Muscle of arm (tissue), 14 donors: ENCODE measurements at places on chromosomes 11 and 22. TPM values are rescaled to one million over a fixed set of nuclear protein-coding genes. Genes with fewer than 3 reads are reported as not detected.

DNA sequence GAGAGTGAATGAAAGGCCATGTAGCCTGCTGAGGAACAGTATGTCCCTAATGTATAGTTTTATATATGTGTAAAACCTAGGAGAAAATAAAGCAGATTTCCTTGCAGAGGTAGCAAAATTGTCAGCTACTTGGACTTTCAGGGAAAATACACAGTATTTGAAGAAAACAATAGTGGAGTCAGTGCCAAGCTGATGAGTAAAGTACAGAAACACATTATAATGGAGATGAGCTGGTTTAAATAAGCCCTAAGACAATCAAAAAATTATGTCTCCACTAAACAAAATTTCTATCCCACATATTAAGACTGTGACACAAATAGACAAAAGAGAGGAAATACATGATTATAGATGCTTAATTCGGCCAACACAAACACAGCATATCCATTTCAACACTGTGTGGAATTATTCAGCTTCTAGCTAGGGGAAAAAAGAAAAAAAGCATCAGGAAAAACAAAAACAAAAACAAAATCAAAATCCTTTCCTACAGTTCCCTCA, 75.9 kb downstream of the MAML2 start:
- no peak for DNase-seq

DNA sequence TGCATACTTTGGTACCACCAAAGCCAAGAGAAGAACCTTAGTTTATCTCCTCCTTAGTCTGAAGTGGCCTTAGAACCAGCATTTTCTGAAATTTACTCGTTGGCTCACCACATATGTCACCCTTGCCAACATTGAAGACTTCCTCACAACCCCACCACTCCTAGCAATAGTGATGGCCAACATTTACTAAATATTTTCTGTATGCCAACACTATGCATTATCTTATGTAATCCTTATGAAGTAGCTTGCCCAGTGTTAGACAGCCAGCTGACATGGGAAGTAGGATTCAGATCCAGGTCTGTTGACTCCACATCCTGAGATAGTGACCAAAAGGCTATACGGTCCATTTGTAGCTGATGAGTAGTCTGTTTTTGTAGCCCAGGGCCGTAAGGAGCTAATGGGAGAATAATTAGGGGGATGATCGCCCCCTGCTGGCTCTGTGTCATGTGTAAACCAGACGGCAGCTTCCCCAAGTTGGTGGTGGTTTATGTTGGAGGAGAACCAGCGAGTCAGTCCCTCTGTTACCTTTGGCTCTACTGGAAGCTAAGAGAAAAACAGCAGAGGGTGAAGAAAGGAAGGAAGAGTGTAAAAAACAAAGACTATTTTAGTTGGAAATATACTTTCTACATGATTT, 120.5 kb upstream of the RASSF10 start:
- peak; percentile 79 for DNase-seq

DNA sequence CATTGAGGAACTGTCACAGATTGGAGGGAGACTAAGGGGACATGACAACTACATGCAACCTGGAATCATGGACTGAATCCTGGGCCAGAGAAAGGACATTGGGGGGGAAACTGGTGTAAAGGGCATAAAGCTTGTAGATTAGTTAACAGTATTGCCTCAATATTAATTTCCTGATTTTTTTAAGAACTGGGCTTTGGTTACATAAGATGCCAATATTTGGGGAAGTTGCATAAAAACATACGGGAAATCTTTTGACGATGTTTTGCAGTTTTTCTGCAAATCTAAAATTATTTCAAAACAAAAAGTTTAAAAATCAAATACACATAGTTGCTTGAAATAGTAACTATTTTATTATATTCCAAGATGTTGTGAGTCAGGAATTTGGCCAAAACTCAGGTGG, 2.9 kb upstream of the FOLR3 start:
- DNase-seq, result no peak

GRCh38 chr11:19800162-19800561, 87.5 kb downstream of the NAV2 start:
- no peak for DNase-seq

DNA sequence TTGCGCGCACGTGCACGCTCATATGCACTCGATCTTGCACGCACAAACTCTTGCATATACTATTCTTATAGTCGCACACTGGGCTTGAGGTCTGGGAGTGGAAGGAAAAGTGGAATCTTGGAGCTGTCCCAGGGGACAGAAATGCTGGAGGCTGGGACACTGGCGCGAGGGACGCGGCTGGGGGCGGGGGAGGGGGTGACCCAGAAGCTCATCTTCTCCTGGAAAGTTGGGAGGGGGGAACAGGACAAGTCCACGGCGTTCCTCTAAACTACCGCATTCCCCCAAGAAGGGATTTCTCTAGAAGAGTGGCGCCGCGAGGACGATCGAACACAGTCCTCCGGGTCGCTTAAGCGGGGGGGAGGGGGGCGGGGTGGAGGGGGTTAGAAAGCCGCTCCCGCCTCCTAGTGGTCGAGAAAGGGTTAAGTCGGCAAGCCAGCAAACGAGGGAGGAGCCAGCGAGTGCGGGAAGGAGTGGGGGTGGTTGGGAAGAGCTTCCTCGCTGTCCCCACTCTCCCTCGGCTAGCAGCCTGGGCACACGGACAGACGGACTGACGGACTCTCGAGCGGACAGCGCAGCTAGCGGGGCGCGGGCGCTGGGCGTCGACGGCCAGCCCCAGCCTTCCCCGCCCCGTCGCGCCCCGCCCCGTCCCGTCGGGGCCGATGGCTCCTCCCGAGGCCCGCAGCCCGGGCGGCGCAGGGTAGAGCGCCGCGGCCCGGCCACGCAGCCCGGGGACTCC, at the start of gene RTN4RL2:
TSS of gene RTN4RL2 (plus strand) at position 507 of the 736 bp plus-strand sequence. CDS start 338 bp downstream, outside the sequence.
- DNase-seq, result peak; percentile 48

- DNase-seq, result no peak
Observed at GRCh38 chr22:35115515-35115914, 49.6 kb downstream of the ISX start.

DNA sequence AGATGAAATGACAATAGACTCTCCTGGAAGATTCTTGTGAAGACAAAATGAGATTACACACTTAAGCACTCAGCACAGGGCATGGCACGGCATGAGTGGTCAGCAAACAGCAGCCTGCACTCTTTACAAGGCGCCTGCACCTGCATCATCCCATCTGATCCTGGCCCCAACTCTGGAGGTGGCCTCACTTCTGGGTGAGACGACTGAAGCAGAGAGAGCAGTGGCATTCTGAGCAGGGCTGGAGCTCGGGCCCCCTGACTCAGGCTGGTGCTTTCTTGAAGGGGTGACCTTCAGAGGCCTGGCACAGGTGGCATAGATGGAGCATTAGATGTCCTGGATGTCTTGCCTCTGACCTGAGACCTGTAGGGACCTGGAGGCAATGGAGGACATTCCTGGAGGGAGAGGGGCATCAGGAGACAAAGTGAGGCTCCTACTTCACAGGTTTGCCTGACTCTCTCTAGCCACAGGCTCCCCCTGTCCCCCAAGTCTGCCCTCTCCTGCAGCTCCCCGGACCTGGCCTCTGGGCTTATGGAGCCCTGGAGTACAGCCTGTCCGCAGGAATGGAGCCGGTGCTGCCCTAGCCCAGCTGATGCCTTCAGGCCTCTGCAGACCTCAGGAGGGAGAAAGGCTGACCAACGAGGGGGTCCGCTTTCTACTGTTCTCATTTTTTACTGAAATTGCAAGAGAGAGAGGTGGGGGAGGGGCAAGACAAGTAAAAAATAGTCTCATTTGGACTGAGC, 65.5 kb upstream of the THY1 start:
- DNase-seq, result no peak

GRCh38 chr11:118226296-118226695, 1.5 kb upstream of the JAML start:
- DNase-seq, result no peak

DNA sequence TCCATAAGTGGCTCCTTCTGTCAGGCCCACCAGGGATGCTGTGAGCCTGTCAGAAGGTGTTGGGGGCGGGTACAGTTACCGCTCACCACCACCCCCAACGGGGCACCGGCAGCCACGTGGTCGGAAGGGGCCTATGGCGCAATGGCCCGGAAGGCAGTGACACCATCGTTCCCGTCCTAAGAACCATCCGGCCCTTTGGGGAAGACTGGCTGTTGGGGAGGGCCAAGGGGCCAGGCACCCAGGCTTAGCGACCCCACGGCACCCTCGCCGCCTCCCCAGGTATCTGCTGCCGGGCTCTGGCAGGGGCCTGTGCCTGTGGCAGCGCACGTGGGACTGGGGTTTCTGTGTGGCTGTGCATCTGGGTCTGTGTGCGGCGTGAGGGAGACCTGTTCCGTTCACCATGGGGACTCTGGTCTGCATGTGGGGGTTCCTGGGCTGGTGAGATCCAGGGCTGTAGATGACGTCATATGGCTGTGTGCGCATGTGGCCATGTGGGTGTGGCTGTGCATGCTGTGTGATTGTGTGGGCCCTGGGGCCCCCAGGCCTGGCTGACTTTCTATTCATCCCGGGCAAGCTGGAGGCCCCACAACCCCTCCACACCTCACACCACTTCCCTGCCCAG, 717 bp downstream of the OSM start:
- no peak for DNase-seq

GRCh38 chr11:63564056-63564774, 1.0 kb upstream of the PLAAT2 start:
- no peak for DNase-seq

GRCh38 chr22:20034143-20034542, 13.2 kb downstream of the TANGO2 start:
- no peak for DNase-seq

DNA sequence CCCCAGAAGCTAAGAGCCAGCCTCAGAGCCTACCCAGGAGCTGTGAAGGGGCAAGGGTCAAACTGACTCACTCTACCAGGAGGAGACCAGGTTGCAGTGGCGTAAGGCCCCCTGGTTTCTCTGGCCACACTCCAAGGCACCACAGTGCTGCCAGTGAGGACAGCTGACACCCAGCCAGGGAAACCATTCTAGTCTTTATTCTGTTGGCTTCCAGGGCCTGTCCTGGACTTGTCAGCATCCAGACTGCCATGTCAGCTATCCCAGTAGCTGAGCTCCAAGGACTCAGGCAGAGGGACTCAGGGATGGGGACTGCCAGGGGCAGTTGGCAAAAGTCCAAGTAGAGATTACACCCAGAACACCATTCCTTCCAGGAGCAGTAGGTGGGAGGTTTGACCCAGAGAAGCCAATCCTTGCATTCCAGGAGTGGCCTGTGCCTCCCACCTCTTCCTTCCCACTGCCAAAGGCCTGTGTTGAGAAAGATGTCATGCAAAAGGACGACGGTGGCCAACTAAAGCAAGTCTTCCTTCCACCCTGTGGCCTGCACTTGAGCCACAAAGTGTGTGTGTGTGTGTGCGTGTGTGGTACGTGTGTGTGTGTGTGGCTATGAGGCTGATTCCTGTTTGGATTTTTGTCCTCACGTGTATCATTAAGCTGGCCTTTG, 3.6 kb upstream of the MAPK8IP1 start:
- no peak for DNase-seq

GRCh38 chr22:46124383-46125144, 25.8 kb upstream of the PPARA start:
- no peak for DNase-seq

DNA sequence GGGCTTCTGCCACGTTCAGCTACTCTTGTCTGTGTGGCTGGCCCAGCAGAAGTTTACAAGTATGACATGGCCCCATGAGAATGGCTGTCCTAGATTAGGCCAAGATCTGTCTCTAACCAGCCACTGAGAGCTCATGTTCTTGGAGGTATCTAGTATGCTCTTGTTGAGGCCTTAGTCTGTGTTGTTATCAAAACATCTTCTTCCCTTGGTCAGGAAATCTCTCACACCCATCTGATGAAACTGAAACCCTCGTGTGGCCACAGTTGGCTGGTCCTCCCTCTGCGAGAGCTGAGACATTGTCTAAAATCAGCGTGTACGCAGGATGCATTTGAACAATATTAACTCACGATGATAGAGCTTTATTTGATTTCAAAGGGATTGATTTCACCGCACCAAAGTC, 109.0 kb upstream of the NNMT start:
- no peak for DNase-seq

DNA sequence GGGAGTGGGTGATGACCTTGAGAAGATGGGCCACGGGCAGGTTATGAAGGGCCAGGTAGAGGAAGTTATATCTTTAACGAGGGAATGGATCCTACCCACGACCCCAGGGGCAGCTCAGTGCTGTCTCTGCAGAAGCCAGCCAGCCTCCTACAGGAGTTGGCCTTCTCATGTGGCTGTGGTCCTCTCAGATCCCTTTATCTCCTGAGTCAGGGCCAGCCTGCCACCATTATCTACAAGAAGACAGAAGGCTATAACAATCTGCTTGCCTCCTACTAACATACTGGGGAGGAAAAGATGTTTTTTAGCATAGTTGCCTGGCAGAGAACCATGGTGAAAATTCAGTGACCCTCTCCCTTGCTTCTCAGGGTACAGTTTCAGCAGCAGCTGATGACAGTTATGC, 7.0 kb upstream of the YWHAH start:
- DNase-seq, result no peak

- DNase-seq, result no peak
Observed at GRCh38 chr11:122724520-122724919, 69.0 kb downstream of the UBASH3B start.

- no peak for DNase-seq
Observed at GRCh38 chr11:84465040-84465439, 1162.1 kb downstream of the DLG2 start.

- DNase-seq, result no peak
Observed at GRCh38 chr11:76935042-76935441, 74.3 kb downstream of the ACER3 start.

Gene OR10A5
- not detected for polyA plus RNA-seq

Gene OR2AG2
- polyA plus RNA-seq, result 0.04 TPM

Gene TEX12
- polyA plus RNA-seq, result 0.40 TPM

Gene TRIM51
- not detected for polyA plus RNA-seq

Gene SCGB1A1
- not detected for polyA plus RNA-seq

Gene FAM180B
- polyA plus RNA-seq, result 2.3 TPM

Gene OR52H1
- not detected for polyA plus RNA-seq

Gene IGLL1
- polyA plus RNA-seq, result 0.55 TPM

Gene CHST1
- polyA plus RNA-seq, result 11.4 TPM

Gene SLC17A6
- polyA plus RNA-seq, result not detected
